ENCODE measurements at places on chromosomes 4 and X.
A peak's percentile ranks its signal among the peaks of the same experiment; 100 is the strongest.

DNA sequence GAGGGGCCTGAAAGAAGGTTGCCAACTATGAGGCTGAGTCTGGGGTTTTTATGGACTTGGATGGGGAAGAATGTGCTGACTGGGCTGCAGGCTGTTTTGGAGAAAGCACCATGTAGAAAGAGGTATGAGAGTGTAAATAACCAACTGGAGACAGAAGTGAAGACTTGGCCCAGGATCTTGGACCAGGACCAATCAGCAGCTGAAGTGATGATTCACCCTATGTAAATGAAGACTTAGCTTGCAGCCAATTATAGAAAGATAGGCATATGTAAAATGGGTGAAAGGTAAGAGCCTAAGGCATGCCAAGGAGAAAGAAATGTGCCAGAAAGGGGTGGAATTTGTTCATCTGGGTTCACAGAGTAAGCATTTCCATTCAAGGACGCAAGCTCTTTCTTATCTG, 856.7 kb upstream of the PRKX start:
- no peak for DNase-seq

- DNase-seq = no peak
Measured at GRCh38 chr4:112119353-112119783, 25.9 kb upstream of the FAM241A start.

GRCh38 chrX:29315931-29316330, 728.7 kb downstream of the IL1RAPL1 start:
- DNase-seq = no peak

DNA sequence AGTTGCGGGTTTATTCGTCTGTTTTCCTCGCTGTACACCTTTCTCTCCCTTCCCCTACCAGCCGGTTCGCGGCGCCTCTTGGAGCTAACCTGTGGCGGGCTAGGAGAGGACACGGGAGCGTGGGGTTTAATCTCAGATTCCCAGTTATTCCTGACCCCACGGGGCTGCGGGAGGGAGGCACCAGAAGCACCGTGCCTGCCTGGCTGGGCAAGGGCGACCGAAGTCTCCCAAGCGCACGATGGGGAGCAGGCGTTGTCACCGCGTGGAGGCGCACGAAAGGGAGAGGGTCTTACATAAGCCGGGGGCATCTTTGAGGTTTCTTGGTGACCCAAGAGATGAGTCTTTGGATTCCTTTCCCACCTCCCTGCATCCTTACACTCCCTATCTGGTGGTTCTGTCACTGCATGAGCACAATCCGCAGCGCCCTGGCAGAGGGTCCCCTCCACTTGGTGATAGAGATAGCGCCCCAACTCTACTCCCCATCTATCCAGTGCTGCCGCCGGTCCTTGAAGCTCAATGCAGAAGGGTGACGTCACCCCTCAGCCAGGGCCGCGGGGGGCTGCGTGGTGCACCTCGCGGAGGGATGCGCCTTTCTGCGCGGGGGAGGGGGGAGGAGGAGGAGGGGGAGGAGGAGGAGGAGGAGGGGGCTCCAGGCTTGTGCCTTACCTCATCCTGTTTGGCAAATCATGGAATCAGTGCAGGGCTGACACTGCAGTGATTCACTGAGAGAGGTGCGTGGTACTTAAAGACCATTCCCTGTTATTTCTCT, 793 bp downstream of the TSPAN7 start:
- DNase-seq = no peak

DNA sequence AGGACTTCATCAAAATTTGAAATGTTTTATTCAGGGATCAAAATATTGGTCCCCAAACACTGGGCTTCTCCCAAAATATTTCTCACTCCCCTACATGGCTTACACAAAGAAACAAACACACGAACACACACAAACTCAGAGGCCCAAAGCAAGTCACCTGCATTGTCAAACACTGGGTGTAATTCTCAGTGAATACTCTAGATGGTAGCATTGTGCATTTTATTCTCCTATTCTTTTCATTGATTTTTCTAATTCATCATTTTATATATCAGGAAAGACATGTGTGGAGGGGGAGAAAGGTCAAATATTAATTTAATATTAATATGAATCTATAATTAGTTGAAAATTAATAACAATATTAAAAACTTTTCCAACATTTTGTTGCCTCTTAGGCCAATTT, 72.3 kb upstream of the TNMD start:
- DNase-seq = no peak

DNA sequence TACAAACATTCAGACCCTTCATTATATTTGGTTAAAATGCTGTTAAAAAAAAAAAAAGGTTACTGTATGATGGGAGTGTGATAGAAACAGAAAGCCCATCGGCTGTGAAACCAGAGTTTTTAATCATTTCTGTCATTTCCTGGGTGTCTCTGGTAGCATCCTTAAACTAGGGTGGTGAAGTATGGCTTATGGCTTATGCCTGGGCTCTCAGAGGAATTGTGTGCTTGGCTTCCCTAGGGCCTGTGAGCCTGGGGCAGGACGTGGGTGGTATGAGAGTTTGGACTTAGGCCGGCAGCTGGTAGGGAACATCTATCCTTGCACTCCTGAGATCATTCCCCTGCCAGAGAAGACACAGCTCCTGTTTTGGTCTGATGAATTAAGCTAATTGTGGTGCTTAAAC, 52.2 kb downstream of the DCUN1D4 start:
- DNase-seq = no peak

DNA sequence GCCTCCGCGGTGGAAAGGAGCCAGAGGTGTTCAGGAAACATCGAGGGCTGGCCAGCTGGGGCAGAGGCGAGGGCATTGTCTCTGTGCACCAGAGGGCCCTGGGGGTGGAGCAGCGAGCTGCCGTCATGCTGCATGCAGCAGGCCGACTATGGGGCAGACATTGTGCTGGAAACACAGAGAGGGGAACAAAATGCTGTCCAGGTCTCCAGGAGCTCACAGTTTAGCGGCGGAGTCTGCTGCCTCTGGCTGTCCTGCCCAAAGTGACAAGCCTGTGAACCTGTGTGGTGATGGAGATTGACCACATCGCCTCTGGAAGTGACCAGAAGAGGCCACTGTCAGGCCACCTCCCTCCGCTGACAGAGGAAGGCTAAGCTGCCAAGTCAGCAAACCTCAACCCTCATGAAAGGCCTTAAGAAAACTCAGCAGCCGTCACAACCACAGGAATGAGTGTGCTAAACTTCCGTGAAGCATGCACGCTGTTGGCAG, 20.1 kb upstream of the SASH3 start:
- DNase-seq = peak; percentile 55

- DNase-seq = no peak
Measured at GRCh38 chr4:112381996-112382692, 85.0 kb downstream of the ALPK1 start.

DNA sequence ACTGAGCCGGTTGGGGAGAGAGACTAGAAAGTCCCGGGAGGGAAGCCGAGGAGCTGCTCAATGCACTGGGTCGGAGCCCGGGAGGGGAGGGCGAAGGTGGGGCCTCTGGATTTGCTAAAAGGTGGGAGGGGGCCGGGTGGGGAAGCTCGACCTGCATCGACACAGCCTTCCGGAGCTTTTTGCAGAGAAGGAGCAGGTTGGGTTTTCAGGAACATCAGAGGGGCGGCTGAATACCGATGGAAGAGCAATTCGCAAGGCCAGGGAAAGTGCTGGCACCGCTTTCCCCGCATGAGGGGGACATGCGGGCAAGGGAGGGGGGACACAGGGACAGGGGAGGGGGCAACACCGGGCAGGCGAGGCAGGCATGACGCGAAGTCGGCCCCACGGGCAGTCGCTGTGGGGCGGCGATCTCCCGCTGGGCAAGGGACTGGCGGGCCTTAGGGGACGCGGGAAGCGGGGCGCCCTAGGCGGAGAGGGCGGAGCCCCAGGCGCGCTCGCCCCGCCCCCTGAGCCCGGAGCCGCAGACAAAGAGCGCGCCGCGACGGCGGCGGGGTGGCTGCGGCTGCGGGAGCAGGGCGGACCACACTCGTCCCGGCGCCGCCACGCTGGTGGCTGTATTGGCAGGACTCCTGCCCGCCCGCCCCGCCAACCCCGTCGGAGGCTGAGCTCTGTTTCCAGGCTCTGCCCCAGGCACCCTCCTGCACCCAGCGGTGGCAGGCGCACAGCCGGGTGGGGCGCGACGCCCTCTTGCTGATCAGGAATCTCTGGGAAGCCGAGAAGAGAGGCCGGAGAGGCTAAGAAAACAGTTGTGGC, 11.6 kb downstream of the PDZD4 start:
- DNase-seq = peak; percentile 57

- no peak for DNase-seq
Measured at GRCh38 chr4:32847461-32847860, 2127.3 kb downstream of the PCDH7 start.

GRCh38 chrX:31213941-31214340, 142.1 kb upstream of the FTHL17 start:
- no peak for DNase-seq

DNA sequence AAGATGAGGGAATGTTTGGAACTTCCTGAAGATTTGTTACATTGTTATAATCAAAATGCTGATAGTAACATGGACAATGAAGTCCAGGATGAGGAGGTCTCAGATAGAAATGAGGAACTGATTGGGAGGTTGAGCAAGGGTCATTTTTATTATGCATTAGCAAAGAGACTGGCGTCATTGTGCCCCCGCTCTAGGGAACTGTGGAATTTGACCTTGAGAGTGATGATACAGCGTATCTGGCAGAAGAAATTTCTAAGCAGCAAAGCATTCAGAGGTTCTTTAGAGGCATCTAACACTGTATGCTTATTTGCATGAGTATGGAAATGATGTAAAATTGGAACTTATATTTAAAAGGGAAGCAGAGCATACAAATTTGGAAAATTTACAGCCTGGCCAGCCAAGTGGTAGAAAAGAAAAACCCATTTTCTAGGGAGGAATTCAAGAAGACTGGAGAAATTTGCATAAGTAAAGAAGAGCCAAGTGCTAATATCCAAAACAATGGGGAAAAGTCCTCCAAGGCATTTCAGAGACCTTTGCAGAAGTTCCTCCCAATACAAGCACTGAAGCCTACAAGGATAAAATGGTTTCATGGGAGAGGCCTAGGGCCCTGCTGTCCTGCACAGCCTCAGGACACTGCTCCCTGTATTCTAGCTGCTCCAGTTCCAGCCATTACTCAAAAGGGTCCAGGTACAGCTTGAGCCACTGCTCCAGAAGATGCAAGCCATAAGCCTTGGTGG, 483.0 kb upstream of the NDST4 start:
- no peak for DNase-seq

DNA sequence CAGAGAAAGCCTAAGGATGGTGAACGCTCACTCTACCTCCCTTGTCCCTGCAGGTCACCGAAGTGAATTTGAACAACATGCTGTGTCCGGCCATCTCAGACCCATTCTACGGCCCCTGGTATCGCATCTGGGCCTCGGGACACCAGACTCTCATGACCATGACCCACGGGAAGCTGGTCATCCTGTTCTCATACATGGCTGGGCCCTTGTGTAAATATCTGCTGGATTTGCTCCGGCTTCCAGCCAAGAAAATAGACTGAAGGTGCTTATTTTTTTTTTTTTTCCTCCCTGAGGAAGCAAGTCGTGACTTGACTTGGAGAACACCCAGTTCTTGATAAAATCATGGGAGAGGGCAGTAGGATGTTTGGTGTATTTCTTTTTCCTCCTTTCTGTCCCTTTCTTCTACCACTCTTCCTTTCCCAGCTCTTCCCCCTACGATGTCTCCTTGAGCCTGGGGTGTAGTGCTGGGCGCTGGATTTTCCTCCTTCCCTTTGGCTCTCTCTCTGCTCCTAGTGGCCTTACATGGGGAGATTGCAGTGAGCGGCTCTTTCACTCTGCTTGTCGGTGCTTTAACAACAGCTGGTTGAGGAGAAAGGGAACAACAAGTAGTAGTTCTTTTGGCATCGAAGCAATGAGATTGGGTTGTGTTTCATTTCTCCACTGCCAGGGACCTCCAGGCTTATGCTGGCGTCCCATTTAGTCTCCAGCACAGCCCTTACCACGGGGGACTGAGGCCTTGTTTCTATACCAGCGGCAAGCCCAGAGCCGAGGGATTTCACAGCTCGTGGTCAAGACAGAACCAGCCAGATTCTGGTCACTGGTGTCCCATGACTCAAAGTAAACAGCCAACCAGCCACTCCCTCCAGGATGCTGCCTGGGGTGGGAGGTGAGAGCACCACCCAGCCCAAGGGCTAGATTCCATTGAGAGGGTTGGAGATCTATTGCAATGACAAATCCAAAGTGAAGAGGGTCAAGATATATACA, 144.4 kb downstream of the AMMECR1 start:
- DNase-seq = no peak
